Naive thymus-derived CD8-positive, alpha-beta T cell (primary cell): ENCODE measurements at places on chromosomes 7 and 10.

DNA sequence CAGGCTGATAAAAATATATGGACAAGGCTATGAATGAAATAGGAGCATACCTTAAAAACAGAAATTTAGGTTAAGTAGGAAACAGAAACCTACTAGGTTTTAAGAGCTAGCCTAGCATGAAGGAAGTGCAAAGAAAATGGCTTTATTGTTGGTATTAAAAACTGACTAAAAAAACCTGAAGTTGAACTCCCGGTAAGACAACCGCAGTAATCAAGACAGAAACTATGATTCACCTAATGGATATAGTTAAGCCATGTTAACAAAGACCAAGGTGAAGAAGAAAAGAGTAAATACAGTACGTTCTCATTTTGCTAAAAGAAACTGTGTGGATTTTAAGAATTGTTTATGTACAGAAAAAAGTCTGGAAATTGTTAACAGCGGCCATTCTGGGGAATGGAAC is 2.5 kb downstream of the RTKN2 start:
- DNase-seq: no peak

GRCh38 chr7:28573059-28573553 is 160.8 kb downstream of the CREB5 start:
- no peak for DNase-seq

- DNase-seq: peak; percentile 89
Measured at GRCh38 chr10:6530211-6530840, 49.8 kb downstream of the PRKCQ start.

- no peak for DNase-seq
Measured at GRCh38 chr10:78544423-78545090, 510.9 kb downstream of the RPS24 start.

GRCh38 chr10:47020471-47020870 is 109.2 kb downstream of the PTPN20 start:
- DNase-seq: no peak

DNA sequence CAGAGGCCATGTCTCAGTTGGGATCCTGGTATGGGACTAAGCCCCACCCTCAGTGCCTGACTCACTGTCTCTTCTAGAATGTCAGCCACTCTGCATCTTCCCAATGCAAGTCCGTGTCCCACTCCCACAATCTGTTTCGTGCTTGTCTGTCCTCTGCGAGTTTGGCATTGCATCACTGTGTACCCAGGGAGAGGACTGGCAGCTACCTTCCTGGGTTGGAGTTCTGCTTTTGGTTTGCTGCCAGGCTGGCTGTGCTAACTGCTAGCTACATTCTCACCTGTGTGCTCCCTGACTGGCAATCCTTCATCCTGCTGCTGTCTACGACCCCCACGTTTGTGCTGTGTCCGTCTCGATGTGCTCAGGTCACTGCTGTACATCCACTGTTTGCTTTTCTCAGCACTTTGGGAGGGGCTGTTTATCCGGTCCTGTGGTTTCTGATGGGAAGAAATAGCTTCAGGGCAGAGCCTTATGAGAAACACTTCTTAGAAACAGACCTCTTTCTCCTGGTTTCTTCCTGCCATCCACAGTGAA is 56.0 kb upstream of the GLI3 start:
- DNase-seq: no peak

DNA sequence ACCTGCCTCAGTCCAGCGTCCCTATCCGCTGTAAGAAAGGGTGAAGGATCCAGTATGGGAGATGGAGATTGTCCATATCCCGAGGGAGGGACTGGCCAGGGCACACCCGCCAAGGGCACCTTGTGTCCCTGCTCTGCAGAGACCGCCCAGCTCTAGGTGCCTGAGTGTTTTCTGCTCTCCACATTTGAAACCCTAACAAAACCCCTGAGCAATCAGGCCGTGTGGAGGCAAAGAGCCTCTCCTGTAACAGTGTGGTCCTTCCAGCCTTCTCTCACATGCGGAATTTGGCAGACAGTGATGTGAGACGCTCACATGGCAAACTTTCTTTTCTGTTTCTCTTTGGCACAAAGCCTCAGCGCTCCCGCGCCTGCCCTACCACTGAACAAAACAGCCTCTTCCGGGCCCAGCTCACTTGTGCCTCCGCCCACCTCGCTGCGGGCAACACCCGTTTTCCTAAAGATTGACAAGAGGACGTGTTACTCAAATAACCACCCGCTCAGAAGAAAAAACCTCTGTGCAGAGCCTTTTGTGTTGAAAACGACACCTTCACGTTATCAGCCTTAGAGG is 514.8 kb downstream of the DNAJB6 start:
- peak; percentile 66 for DNase-seq

DNA sequence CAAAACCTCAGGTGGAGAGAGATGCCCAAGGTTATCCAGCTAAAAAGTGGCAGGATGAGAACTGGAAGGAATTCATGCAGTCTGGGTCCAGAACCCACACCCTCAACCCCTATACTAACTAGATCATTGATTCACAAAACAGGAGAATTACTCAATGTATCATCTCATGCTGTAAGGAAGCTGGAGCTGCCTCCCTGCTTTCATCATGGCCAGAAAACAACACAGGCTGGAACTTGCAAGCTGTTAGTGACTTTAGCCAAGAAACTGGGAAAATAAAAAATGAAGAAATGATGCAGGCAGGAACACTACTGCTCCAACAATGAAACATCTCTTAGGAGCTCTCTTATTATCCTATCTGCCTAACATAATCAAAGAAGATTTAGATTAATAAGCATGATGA is 619.8 kb upstream of the CELF2 start:
- no peak for DNase-seq

DNA sequence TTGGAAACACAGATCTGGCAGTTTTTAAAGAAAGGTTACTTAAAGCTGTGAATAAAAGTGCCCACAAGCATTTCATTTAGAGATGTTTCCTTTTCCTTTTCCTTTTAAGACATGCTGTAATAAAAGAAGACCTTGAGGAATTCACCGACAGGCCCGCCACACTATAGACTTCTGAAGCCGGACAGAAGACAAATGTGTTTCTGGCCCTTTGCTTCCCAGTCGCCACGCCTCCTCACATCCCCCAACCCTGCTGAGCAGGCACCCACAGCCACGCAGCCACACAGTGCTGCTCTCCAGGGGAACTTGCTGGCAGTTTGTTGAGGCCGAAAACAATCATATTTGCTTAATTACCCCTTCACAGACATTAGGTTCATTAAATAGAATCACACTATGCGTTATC is 83.4 kb downstream of the SLC25A13 start:
- no peak for DNase-seq

DNA sequence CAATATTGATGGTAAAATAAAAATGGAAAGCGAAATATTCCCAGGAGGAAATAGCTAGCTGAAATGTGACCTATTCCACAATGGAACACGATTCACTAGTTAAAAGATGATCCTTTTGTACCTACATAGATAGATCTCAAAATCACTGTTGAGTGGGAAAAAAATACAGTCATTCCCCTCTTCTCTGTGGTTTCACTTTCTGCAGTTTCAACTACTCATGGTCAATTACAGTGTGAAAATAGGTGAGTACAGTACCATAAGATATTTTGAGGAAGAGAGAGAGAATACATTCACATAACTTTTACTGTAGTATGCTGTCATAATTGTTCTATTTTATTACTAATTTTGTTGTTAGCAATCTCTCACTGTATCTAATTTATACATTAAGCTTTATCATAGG is 56.0 kb upstream of the COL13A1 start:
- DNase-seq: no peak
